Subcutaneous preadipocyte (primary cell): ENCODE measurements at places on chromosomes 2 and 18. TPM values are rescaled to one million over a fixed set of nuclear protein-coding genes. Genes with fewer than 3 reads are reported as not detected.

Gene ASB18
- not detected in 2 replicates for total RNA-seq

Gene GALR1
- total RNA-seq = under 0.01 TPM in 1 of 2 replicates, not detected in the other

Gene CCDC178
- not detected in 2 replicates for total RNA-seq

Gene SLC30A3
- total RNA-seq = not detected in 2 replicates

Gene UGT1A8
- total RNA-seq = not detected in 2 replicates

Gene SPDYA
- 0.59 and 0.73 TPM in 2 replicates for total RNA-seq

Gene AAK1
- 34.2 and 43.6 TPM in 2 replicates for total RNA-seq

Gene C2orf78
- not detected in 2 replicates for total RNA-seq

Gene MOCOS
- 8.8 and 12.3 TPM in 2 replicates for total RNA-seq

Gene GTF3C2
- total RNA-seq = 40.4 and 54.9 TPM in 2 replicates

Gene CTNNA2
- not detected in 2 replicates for total RNA-seq

Gene TUBA3E
- total RNA-seq = not detected in 2 replicates

Gene RAD51AP2
- not detected in 2 replicates for total RNA-seq

Gene KCNE4
- 0.73 and 1.6 TPM in 2 replicates for total RNA-seq

Gene GAL3ST2
- total RNA-seq = not detected in 2 replicates

Gene M1AP
- total RNA-seq = not detected in 2 replicates

Gene OXER1
- total RNA-seq = not detected in 2 replicates

Gene DYSF
- total RNA-seq = under 0.01 and 0.20 TPM in 2 replicates

Gene EHBP1
- total RNA-seq = 71.4 and 80.5 TPM in 2 replicates

Gene LCT
- total RNA-seq = 0.20 TPM in 1 of 2 replicates, not detected in the other

Gene GRB14
- total RNA-seq = 0.37 and 0.78 TPM in 2 replicates

Gene TRAK2
- 37.5 and 43.8 TPM in 2 replicates for total RNA-seq

Gene AKAIN1
- not detected in 2 replicates for total RNA-seq

Gene MATN3
- 0.39 and 0.73 TPM in 2 replicates for total RNA-seq

Gene ANKRD62
- total RNA-seq = not detected in 2 replicates

Gene GDF7
- total RNA-seq = under 0.01 TPM in 2 replicates

Gene RNF125
- total RNA-seq = 1.8 and 2.3 TPM in 2 replicates

Gene RGPD3
- total RNA-seq = under 0.01 and 0.20 TPM in 2 replicates

Gene ADD2
- under 0.01 and 0.20 TPM in 2 replicates for total RNA-seq

Gene ASTL
- not detected in 2 replicates for total RNA-seq

Gene OBSL1
- total RNA-seq = 26.0 and 37.5 TPM in 2 replicates

Gene TAF4B
- 10.7 and 12.3 TPM in 2 replicates for total RNA-seq

Gene HTR2B
- total RNA-seq = 0.59 and 2.6 TPM in 2 replicates

Gene TMEM178A
- total RNA-seq = 0.39 TPM in 1 of 2 replicates, not detected in the other

Gene STRN
- total RNA-seq = 16.9 and 21.5 TPM in 2 replicates

Gene MC2R
- total RNA-seq = not detected in 2 replicates

Gene POTEJ
- total RNA-seq = not detected in 2 replicates

Gene GPR148
- not detected in 2 replicates for total RNA-seq

Gene SUMO1
- 79.4 and 90.3 TPM in 2 replicates for total RNA-seq

Gene HOXD3
- total RNA-seq = 2.2 TPM in 2 replicates

Gene SATB2
- 10.3 and 11.1 TPM in 2 replicates for total RNA-seq

Gene CIB4
- total RNA-seq = not detected in 2 replicates

Gene PAIP2B
- total RNA-seq = 0.20 and 0.37 TPM in 2 replicates

Gene PPP1CB
- 123 and 142 TPM in 2 replicates for total RNA-seq

Gene PER2
- 3.3 and 3.9 TPM in 2 replicates for total RNA-seq

Gene DSG1
- total RNA-seq = not detected in 2 replicates

Gene PMAIP1
- total RNA-seq = 11.4 and 11.7 TPM in 2 replicates

Gene SH3RF3
- 7.3 and 14.9 TPM in 2 replicates for total RNA-seq

Gene TUBB8B
- not detected in 2 replicates for total RNA-seq

Gene ABCG5
- not detected in 2 replicates for total RNA-seq

Gene SH2D6
- under 0.01 TPM in 1 of 2 replicates, not detected in the other for total RNA-seq

Gene SGPP2
- total RNA-seq = not detected in 2 replicates

Gene RGPD5
- total RNA-seq = 14.0 and 36.6 TPM in 2 replicates
